ENCODE measurements at places on chromosomes 4 and X.

GRCh38 chrX:97167333-97167732 is 283.6 kb downstream of the RPA4 start:
- DNase-seq: no peak

DNA sequence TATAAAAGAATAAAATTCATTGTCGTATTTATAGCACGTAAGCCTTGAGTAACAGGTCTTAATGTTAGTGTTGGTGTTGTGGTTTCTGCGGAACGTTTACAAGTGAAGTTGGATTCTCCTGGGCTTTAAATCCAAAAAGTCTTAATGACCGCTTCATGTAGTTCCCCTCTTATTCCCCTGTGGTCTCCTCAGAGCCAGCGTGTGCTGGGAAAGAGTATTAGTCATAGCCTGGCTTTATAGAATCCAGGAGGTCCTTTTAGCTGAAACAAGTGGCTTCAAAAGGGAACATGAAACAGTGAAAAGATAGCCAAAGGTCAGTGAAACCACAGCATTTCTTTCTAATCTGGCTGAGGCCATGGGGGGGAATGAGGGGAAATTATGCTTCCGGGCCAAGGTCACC is 79.1 kb downstream of the CLCN4 start:
- no peak for DNase-seq

DNA sequence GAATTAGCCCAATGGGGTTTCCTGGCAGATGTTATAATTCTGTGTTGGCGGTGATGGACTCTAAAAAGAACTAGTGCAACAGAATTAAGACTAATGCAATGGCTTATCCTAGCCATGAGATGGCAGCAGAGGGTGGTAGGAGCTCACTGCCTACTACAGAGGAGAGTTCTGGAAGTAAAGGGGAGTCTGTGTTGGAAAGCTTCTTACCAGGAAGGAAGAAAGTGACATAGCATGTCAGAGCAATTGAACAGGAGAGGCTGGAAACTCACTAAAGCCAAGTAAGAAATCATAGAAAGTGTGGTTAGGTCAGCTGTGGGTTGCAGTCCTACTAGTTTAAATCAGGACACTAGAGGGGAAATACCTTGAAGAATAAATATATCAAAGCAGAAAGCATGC is 6.3 kb upstream of the TRPC5OS start:
- DNase-seq: peak; percentile 15

DNA sequence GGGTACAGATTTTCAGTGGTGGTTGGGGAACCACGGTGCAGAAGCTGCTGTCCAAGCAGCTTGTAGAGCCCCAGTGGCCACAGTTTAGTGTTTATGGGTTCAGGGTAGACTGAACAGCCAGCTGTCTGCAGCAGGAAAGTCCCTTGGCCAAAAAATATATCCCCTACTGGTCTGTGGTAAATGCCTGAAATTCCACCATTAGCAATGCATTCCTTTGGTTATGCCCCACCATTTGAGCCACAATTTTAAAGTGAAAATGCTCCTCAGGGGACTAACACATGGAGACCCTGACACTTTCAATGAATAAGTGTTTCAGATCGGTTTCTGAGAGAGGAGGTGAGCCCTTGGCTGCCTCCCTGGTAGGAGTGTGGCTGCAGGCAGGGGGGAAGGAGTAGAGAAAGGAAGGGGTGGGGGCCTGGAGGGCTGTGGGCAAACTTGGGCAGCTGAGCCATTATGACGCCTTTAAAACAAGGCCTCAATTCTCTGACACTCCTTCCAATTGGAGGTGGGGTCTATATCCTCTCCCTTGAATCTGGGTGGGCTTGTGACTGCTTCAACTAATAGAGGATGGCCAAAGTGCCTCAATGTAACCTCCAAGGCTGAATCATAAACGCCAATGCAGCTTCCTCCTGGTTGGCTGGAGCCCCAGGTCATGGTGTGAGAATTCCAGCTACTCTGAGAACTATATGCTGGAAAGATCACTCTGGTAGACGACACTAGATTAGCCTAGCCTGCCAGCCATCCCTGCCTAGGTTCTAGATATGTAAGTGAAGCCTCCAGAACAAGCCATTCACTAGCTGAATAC is 75.8 kb upstream of the ATP6AP2 start:
- no peak for DNase-seq

DNA sequence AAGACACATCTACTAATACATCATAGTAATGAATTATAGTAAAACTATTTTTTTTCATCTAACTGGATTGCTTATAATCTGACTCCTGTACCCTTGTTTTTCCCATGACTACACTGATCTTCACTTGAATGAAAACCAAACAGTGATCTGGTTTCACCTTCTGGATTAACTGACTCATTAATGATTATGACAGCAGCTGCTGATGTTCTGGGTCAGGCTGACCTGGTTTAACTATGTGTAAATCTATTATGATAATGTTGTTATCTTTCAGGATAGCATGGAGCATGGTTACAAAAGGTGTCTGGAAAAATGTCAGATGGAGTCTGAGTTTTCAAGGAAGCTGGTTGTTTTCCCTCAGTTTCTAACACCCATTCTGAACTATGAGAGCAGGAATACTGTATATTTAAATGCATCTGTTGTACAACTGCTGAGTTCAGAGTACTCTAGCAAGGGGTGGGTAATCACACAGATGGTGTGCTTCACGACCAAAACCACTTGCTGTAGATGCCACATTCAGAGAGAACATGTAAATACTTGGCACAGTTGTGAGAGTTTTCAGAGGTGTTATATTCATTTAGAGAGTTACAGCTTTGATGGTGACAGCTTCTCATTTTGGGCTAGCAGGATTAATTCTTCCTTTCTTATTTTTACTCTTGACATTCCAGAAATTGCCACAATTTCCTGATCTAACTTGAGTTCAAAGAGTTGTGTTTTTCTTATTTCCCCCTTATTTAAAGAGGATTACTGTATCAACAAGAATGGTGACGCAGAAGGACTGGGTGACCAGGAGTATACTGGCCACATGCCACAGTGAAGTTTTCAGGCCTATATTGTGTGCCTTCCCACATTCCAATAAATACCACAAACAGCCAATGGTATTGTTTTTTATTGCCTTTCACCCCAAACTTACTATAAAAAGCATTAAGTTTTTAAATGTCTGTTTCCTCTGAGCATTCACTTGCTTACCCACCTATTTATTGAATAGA is 249.7 kb upstream of the TET2 start:
- DNase-seq: no peak

DNA sequence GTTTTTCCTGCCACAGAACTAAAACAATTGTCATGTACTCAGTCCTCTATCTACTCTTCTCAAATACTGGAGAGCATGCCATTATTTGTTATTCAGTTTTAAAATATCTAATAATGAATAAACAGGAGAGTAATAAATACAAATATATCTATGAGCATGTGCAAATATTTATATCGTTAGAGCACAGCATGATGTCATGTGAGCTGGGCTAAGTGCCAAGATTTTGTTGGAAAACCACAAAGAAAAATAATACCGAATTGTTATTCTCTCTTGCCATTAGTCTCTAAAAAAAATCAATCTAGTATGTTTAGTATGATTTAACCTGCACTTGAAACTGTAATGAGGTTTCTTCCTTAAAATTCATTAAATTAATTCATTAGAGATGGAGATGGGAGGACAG is 97.3 kb downstream of the DDX60 start:
- no peak for DNase-seq

GRCh38 chrX:43882294-43882681 is at the start of gene MAOB:
Gene MAOB, minus strand, starts transcription at chrX:43882450. Its CDS starts 151 bp downstream, at chrX:43882299.
- no peak for DNase-seq

DNA sequence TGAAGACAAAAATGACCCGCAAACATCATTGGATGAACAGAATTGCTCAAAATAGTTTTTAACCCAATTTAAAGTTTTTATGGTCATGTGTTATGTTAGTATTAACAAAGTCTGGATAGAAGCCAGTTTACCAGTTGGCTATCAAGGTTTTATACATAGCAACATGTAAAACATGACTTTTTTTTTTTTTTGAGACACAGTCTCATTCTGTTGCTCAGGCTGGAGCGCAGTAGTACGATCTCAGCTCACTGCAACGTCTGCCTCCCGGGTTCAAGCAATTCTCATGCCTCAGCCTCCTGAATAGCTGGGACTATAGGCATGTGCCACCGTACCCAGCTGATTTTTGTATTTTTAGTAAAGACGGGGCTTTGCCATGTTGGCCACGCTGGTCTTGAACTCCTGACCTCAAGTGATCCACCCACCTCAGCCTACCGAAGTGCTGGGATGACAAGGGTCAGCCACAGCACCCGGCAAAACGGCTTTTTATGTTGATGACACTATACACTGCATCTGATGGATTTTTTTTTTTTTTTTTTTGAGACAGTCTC is 3.4 kb downstream of the SAT1 start:
- no peak for DNase-seq

DNA sequence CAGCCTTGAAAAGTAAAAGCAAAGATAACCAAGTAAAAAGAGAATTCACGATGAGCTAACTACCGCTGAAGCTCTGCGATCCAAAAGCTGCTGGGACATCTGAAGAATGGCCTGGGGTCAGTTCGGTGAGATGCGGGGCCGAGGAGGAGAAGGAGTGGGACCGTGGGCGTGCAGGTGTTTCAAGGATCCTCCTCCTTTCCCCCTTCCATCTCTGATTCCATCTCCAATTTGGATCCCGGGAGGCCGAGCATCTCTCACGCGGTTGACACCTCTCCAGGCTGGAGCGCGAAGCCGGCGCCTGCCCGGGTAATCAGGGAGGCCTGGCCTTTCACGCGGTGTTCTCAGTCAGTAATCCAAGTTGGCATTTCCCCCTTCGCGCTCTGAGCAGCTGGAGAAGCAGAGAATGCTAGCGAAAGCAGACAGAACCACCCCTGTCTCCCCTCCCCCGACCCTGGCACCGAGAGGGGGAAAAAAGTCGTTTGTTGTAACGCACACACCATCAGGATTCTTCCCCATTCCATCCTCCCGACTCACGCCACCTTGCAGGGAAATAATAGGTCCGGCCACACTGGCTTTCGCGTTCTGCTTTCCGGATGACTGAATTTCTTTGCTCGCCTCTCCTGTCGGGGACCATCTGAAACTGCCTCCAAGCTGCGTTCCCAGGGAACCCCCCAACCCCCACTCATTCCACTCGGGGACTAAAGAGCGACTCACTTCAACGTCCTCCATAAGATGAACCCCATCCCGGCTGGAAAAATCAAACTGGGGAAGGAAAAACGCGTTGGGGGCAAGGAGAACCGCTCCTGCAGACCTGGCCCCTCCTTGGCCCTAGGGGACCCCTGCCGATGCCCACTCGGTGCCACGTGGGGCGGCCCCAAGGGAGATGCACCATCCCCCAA is 6.5 kb downstream of the NEUROG2 start:
- no peak for DNase-seq

DNA sequence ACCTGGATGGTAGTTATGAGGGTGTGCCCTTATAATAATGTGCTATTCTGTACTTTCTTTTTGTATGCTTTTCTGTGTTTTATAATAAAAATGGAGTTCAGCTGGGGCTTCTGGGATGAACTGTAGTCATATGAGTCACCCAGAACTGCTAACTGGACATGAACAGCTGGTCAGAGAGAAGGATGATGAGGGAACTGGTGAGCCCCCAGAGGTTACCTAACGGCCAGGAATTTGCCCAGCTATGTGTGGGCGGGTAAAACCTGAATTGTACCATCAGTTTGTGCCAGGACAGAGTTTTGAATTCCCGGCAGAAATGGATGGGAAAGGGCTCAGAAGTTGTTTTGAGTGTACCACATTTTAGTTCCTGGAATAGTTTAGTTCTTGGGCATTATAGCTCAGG is 138.0 kb upstream of the USP9X start:
- DNase-seq: no peak

DNA sequence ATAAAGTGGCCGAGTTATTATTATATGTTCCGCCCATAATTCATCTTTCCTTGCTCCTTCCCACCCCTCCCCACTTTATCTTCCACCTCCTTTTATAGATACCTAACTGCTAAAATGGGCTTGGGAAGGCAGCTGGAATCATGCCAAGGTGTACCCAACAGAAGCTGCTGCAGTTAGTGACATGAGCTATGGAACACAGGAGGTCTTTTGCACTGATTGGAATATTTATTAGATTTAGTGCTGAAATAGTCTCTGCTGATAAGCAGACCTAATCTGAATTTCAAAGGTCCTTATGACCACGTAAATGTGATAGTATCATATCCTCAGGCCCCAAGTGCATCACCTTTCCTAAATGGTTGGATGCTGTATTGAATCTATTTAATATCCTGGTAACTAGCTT is 64.9 kb downstream of the HMGB2 start:
- DNase-seq: no peak

GRCh38 chrX:29082558-29082957 is 495.3 kb downstream of the IL1RAPL1 start:
- DNase-seq: no peak

- DNase-seq: no peak
Observed at GRCh38 chrX:48784726-48785125, 1.7 kb upstream of the GATA1 start.

DNA sequence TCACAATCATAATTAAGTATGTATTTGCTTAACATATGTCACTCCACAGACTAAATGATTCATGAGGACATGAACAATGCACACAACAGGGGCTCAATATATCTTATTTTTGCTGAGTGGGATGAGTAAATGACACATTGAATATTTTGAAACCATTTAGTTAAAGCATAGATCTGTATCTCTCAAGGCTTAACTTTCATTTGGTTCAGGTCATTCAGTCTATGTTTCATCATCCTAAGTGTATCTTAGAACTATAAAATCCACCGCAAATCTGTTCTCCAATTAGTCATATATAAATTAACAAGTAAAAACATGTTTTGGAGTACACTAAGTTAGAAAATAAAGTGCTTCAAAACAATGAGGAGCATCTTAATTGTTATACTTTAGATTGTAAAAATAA is 45.8 kb downstream of the AREG start:
- no peak for DNase-seq

DNA sequence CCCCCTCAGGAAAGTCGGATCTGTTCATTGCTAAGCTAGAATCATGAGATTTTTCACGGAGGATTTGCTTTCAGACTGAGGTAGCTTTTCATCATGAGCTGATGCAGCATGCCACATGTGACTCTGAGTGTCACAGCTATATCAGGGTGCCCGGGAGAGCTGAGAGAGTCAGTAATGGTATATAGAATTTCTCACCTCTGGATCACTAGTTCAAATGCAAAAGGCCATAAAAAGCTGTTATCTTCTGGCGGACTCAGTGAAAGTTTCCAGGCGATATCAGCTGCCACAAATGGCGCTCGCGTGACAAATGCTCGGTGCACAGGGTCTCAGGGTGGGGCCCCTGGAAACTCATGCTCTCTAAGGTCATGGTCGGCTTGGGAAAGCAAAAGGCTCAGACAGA is 150.1 kb downstream of the DHX15 start:
- no peak for DNase-seq
